Left hindlimb (tissue), 1 donor: ENCODE measurements at places on chromosomes 6 and 20.

GRCh38 chr6:75935473-75935793, 137.0 kb downstream of the IMPG1 start:
- DNase-seq: no peak

- no peak for DNase-seq
Measured at GRCh38 chr6:106637051-106637716, 7.8 kb downstream of the QRSL1 start.

GRCh38 chr20:4781211-4781610, 59.5 kb downstream of the PRND start:
- no peak for DNase-seq

GRCh38 chr6:17152703-17153102, 50.9 kb downstream of the STMND1 start:
- no peak for DNase-seq
